ENCODE measurements at places on chromosomes 6 and 20.

DNA sequence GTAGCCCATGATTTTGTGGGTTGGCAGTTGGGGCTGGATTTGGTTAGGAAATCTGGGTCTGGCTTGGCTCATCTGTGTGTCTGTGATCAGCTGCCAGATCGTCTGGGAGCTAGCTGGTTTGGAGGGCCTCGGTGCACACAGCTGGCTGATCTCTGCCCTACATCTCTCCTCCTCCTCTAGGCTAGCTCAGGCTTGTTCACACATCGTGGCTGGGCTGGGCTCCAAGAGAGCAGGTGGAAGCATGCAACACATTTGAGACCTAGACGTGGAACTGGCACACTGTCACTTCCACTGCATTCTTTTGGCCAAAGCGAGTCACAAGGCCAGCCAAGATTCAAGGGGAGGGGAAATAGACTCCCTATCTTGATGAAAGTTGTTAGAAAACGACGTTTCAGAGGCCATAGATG, 15.9 kb downstream of the NDUFAF5 start:
- peak; percentile 38 for DNase-seq

DNA sequence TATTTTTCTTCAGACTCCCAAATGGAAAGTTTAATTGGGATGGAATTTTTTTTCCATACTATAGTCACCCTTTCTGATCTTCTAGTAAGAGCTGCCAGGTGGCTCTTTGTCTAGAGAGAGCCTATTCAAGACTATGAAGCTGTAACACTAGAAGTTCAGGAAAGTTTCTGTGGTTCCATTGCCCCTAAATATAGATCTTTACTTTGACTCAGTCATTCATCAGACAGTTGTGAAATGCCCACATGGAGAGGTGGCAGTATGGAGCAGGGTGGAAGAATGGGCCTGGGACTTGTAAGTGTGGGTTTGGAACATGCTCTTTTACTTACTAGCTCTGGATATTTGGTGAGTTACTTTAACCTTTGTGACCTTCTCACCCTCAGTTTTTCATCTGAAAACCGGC, 87.8 kb downstream of the CTNNBL1 start:
- peak; percentile 8 for DNase-seq

DNA sequence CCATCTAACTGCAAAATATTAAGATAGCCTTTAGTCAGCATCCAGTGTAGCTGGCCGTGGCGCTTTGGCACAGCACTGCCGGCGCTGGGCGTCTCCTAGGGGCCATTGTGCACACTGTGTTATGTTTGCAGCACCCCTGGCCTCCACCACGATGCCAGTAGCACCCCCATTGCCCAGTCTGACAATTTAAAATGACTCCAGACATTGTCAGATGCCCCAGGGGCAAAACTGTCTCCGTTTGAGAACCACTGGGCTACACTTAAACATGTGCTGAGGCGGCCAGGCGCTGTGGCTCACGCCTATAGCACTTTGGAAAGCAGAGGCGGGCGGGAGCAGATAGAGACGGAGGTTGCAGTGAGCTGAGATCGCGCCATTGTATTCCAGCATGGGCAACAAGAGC, 6.0 kb upstream of the MTG2 start:
- no peak for DNase-seq

- DNase-seq: no peak
Observed at GRCh38 chr6:143937668-143937970, 70.4 kb downstream of the PLAGL1 start.

GRCh38 chr6:115885636-115886366, 174.9 kb downstream of the FRK start:
- DNase-seq: no peak

DNA sequence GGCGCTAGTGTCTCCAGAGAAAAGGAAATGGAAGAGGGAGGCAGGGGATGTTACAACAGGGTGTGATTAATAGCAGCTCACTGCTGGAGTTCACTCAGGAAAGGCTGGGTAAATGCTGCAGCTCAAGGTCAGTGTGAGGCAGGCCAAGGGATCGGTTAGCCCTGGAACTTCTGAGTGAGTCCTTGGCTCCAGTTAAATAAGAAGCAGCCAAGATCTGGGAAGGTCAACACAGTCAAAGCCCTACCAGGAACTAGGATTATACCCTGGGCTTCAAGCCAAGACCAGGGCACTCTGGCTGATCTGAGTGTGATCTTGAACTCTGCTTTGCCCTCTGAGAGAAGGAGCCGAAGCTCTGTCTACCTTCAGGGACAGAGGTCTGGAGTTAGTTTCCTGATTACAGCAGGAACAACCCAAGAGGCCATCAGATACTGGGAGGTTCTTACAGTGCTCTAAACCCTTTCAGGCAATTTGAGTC, 44.3 kb downstream of the TPD52L1 start:
- peak; percentile 18 for DNase-seq

DNA sequence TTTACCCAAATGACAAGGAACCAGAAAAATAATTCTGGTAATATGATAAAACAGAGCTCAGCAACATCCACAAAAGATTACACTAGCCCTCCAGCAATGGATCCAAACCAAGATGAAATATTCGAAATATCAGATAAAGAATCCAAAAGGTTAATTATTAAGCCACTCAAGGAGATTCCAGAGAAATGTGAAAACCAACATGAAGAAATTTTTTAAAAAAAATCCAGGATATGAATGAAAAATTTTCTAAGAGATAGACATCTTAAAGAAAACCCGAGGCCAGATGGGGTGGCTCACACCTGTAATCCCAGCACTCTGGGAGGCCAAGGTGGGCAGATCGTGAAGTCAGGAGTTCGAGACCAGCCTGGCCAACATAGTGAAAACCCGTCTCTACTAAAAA, 124.4 kb downstream of the CDK19 start:
- no peak for DNase-seq

DNA sequence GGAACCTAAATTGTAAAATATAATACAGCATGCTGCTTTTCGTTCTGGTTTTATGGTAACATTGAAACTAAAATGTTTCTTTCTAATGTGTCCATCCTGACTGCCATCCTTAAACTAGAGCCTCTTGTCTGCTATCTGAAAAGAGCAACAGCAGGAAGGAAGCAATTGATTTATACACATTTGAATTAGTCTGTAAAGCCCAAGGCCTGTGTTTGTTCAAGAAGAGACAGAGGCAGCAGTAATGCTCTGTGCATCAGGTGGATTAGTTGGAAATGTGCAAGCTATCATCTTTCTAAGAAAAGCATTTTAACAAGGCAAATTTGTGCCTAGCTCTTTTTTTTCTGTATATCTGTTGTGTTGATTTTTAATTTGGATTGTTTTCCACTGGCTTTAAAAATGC, 128.6 kb downstream of the SCAF8 start:
- no peak for DNase-seq

GRCh38 chr6:136324686-136325380, 35.2 kb upstream of the BCLAF1 start:
- no peak for DNase-seq

DNA sequence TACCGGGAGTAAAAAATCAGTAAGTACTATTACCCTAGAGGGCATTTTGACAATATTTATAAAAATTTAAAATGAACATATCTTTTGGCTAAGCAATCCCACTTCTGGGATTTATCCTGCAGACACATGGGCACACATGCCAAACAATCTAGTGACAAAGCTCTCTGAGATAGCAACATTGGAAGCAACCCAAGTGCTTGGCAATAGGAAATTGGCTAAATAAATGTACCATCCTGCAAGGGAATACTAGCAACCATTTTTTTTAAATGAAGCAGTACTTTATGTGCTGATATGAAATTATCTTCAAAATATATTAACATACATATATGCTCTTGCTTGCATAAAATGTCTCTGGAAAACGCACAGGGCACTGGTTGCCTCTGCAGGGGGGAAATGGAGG, 133.8 kb downstream of the SNX5 start:
- DNase-seq: no peak

DNA sequence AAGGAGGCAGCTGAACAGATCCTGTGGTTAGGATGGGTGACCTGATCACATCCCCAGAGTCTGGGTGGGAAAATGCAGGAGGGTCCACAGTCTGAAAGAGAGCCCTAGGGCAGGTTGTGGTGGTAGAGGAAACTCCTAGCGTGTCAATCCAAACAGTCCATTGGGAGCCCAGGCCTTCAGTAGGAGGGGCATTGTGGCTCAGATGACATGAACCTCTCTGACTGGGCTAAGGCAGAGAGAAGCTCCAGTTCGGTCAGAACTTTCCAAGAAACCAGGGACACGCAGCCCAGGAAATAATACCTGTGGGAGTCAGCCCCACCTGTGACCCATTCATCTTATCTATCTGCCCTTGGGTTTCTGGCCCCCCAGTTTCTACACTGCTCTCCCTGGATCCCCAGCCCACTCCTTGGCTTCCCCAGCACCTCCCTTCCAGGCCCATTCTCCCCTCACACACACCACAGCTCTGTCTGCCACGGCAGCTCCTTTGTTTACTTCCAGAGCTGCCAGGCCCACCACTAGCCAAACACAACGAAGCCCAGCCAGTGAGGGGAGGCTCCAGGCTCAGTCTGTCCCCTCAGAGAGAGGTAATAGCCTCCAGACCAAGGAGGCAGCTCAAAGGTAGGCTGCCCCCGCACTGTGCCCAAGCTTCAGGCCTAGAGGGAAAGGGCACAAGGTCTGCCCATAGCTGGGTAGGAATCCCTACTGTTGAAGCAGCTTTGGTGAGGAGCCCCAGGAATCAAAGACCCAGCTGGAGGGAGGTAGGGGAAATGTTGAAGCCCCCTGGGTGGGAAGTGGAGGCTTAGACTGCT, 6.2 kb downstream of the GDF5 start:
- no peak for DNase-seq

- DNase-seq: no peak
Observed at GRCh38 chr20:45289942-45290676, 16.5 kb upstream of the RBPJL start.

DNA sequence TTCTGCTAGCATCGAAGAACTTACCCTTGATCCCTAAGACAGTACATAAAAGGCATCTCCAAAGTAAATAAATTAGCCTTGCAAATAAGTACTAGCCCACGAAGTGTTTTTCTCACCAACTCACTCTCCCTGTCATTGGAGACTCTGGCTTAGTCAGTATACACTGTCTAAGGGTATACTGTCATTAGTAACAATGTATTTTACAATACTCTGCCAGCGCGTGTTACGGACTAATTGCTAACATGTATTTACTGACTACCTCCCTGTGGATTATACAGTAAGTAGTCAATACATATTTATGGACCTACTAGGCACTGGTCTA, 72.1 kb downstream of the NFATC2 start:
- no peak for DNase-seq

DNA sequence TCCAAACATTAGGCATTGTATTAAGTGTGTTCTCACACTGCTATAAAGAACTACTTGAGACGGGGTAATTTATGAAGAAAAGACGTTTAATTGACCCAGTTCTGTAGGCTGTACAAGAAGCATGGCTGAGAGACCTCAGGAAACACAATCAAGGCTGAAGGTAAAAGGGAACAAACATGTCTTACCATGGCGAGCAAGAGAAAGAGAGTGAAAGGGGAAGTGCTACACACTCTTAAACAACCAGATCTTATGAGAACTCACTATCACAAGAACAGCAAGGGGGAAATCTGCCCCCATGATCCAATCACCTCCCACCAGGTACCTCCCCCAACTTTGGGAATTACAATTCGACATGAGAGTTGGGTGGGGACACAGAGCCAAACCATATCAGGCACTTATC, 86.6 kb upstream of the TOP1 start:
- no peak for DNase-seq

DNA sequence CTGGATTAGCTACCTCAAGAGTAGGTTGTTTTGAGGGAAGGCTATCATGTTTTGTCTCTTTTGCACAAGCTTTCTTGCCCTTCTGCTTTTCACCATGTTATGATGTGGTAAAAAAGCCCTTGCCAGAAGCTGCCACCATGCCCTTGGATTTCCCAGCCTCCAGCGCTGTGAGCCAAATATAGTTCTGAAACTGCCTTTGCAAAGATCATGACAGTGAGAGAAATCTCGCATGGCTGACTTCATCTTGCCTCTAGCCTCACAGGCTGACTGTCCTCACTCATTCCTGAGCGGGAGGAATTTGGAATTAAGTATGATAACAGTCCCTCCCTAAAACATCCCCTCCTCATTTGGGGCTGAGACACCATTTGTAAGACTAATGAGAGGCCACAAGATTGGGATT, 207.7 kb downstream of the BTBD9 start:
- DNase-seq: no peak

DNA sequence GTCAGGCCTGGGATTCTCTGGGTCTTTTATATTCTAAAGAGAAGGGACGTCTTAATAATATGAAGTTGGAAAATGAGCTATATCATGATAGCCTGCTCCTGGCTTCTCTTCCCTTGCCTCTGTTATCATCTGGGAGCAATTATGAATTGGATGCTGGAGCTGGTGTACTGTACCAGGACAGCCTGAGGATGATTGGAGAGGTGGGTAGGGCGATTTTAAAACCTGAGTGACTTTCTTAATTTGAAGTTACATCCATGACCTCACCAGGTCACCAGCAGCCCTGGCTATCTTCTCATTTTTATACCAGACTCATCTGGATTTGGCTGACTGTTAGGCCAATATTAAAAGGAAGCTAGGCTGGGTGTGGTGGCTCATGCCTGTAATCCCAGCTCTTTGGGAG, 317.6 kb downstream of the CLIC5 start:
- no peak for DNase-seq

GRCh38 chr6:16669227-16669626, 92.0 kb downstream of the ATXN1 start:
- peak; percentile 77 for DNase-seq

DNA sequence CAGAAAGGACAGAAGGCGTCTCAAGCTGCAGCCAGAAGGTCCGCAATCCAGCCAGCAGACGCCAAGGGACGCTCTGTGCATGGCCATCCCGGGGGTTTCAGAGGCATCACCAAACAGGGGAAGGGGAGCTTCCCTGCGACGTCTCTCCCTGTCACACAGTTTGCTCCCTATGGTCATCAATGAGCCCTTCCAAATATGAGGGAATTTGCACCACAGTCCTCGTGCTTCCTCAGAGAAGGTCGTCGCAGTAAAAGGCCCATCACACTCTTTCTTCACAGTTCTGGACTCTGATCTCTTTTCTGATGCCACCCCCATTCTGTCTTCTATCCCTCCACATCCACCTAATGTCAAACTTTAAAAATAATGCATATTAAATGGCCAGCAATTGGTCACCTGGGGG, 10.2 kb upstream of the FOXC1 start:
- DNase-seq: no peak

DNA sequence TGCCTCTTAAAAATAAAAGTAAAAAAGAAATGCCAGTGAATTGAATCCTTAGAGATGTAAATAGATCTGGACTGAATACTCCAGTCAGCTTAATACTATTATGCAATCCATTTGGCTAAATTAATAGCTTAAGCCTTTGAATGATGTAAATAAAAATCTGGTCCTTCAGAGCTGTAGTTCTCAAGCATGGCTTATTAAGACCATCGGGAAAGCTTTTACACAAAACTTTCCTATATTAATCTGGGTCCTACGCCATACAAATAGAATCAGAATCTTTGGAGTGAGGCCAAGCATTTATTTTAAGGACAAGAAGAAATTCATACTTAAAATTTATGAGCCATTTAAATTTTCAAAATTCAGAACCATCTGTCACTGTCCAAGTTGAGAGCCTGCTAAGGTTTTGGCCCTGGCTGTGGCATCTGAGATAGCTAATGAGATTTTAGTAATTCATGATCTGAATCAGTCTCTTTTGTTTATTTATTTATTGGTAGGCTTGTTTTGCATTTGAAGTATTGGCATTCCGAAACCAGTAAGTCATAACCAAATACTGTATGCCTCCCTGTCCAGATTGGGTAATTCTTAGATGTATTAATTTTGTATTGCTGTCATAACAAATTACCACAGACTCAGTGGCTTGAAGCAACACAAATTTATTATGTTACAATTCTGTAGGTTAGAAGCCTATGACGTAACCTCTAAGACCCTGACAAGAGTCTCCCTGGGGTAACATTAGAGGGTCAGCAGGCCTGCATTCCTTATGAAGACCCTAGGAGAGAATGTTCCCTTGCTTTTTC, 228.1 kb upstream of the RAB32 start:
- peak; percentile 51 for DNase-seq
